ENCODE measurements at places on chromosomes 6 and 20.

GRCh38 chr20:44067650-44068081 lies 119.3 kb downstream of the JPH2 start:
- DNase-seq: no peak

- DNase-seq: no peak
Measured at GRCh38 chr6:118507636-118508035, 40.5 kb upstream of the PLN start.

GRCh38 chr6:72622094-72622940 lies 453 bp downstream of the KCNQ5 start:
- peak; percentile 62 for DNase-seq

- DNase-seq: no peak
Measured at GRCh38 chr6:149127212-149127611, 190.3 kb upstream of the TAB2 start.

DNA sequence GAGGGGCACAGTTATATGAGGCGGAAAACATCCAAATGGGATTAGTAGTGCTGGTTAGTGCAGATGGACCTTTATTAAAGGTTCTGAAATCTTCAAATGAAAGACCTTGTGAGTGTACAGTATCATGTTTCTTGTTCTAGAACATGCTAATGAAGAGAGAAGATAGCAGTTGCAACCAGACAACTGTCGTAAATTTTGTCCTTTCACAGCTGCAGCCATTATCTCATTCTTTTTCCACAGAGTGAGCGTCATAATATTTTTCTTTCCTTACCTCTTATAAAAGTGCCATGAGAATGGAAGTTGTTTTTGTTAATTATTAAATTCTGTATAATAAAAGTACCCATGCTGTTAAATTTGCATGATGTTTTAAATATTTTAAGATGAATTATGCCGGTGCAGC lies 4.4 kb upstream of the C6orf163 start:
- DNase-seq: no peak

- no peak for DNase-seq
Measured at GRCh38 chr6:109456111-109456583, 575 bp upstream of the MICAL1 start.

GRCh38 chr6:14767226-14767625 lies 478.6 kb upstream of the JARID2 start:
- DNase-seq: no peak

GRCh38 chr6:136956590-136957544 lies 34.8 kb downstream of the SLC35D3 start:
- DNase-seq: no peak

- no peak for DNase-seq
Measured at GRCh38 chr6:6581054-6581453, 7.5 kb upstream of the LY86 start.

DNA sequence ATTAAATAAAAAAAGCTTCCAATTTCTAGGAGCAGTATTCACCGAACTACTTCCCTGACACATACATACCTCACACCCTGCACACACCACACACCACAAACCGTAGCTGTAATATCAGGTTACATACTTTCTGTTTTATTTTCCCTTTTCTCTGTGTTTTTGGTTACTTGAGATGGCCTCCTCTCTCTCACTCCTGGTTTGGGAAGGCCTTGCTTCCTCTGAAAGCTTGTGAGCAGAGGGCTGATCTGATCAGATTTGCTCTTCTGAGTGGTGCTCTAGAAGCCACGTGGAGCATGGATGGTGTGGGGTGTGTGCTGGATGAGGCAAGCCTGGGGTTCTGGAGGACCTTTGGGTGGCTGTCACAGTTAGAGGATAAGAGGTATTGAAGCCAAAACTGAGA lies 20.9 kb downstream of the UTRN start:
- DNase-seq: peak; percentile 2
